NCI-H1417 treated with DMSO at 0.1 percent for 48 hours (cell line): ENCODE measurements at places on chromosomes 5 and 9.

DNA sequence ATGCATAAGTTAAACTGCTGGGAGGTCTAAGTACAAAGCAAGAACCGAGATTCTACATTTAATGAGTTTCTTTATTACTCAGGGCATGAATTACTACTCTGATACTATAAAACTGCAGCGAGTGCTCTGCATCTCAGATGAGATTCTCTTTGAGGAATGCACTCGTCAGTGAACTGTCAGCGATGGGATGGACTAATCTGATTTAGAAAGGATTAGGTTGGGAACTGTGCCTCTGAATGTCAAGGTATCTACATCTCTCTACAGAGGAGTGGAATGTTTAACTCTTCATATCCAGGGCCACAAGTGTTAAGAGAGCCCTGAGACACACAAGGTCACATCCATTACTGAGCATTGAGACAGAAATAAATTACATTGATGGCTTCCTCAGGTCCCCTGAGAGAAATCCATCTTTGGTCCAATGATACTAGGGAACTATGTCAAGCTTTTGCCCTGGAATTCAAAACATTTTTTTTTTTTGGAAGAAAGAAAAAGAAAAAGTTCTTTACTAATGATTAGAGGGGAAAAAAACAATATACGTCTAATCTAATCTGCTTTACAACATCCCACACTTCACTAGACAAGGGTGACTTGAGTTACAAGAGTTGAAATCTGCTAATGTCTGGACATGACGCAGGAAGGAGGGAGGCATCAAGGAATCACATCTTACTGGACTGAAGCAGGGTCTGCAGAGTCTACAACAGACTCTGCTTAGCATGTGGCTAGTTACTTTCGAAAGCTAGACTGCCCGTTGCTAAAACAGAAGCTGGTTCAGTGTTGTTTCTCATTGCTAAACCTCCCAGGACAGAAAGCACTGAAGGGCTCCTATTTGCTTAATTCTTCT, 270.0 kb upstream of the TLE4 start:
- DNase-seq = no peak

- no peak for DNase-seq
Observed at GRCh38 chr5:93123127-93123526, 457.9 kb downstream of the NR2F1-AS1 start.

DNA sequence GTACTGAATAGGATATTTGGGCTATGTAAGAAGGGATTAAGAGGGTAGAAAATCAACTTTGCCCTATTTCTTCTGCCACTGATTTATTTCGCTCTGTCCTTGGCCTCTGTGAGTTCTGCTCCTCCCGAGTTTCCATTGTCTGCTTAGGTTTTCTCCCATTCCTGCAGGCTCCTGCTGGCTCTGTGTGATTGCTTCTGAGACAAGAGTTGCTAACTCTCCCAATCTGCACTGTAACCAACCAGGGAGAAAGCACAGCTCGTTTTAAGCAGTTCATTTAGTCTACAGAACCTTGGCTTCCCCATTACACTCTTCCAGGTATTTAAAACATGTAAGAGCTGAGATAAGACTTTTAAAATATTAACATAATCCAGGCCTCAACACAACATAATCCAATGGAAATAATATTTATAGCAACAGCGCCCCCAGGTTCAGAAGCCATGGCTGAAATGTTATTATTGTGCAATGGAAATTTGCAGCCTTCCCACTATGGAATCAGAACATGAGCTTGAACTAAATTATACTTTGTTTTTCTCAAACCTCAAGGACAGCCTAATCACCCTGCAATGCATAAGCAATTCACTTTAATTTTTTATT, 203.5 kb downstream of the ERCC6L2 start:
- DNase-seq = no peak

DNA sequence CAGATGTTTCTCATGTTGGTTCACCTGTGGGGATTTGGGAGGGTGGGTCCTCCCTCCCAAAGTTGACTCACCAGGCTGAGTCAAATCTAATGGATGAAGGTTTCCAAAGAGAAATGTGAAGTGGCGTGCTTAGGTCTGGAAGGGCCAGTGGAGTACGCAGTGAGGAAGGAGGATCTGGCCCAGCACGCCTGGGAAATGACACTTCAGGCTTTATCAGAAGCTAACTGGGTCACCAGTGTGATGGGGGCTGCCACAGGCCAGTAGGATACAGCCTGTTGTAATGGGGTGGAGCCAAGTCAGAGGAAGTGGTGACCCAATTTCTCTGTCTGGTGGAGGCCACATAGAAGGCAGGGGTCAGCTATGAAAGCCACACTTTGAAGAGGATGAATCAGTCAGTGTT, 18.0 kb downstream of the POLR1E start:
- DNase-seq = no peak

GRCh38 chr9:16732546-16732945, 137.9 kb downstream of the BNC2 start:
- DNase-seq = no peak

GRCh38 chr5:76314643-76315042, 88.4 kb upstream of the IQGAP2 start:
- DNase-seq = no peak

GRCh38 chr5:108481355-108481931, 99.5 kb upstream of the FBXL17 start:
- no peak for DNase-seq

GRCh38 chr5:124264499-124264898, 481.9 kb downstream of the ZNF608 start:
- DNase-seq = no peak

DNA sequence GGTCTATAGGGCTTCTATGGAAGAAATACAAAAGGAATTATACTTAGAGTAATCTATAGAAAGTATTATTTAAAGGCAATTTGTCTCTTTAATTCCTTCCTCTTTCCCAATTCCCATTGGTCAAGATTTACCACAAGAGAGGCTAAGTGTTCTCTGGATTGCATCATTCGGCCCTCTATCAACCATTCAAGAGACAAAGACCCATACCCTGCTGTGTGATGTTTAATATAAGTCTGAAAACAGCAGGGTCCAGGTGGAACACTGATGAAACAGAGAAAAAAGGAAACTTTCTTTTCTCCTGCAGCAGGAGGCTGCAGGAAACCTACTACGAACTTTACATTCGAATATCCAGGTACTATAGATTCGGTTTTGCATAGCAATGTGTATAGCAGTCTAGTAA, 323.4 kb downstream of the CHSY3 start:
- no peak for DNase-seq

GRCh38 chr5:177432839-177433657, 6.6 kb downstream of the GRK6 start:
- DNase-seq = no peak

DNA sequence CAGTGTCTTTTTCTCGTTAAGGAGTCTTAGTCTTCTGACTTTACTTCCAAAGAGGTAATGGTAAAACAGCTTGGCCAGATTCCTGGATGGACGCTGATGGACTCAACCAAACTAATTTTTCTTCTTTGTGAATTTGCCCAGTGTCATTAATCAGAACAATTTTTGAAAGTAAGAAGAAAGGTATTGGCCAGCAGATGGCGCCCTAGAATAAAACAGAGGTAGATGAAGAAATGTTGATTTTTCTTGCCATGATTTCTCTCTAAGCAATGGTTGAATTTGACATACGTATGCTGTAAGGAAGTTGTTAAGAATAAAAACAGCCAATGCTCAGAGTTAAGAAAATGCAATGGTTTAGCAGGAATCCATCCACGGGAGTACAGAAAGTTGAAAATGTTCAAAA, 500.0 kb downstream of the DIRAS2 start:
- peak; percentile 48 for DNase-seq

GRCh38 chr9:2936221-2936620, 92.3 kb upstream of the PUM3 start:
- no peak for DNase-seq

DNA sequence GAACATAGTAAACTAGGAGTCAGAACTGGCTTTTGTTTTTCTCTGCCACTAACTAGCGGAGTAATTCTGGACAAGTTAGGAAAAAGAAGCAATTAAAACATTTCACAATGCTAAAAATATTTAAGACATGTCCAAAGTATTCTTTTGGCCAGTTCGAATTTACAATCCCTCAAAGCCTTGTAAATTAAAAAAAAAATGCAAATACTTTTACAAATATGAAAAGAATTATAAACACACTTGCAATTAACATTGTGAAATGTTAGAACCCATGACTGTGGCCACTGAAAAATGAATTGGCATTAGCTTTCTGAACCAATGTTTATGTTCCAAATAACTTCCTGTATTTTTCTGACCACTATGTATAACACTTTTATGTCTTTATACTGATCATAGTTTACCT, 2.2 kb downstream of the RAD1 start:
- no peak for DNase-seq

DNA sequence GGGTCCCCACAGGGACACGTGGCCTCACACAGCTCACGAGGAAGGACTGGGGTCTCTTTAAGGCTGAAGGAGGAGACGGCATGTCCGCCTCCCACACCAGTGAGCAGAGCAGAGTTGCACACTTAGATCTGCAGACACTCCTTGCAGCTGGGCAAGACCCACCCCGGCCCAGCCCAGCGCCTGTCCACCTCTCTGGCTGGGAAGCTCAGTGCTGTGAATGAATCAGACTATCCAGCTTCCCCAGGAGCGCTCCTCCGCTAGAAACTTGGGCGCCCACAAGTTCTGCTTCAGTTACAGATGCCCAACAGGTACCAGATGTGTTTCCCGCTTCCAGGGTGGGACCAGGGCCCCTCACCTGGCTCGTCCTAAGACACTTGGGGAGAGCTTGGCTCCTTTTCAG, 78.9 kb downstream of the NSUN2 start:
- no peak for DNase-seq

DNA sequence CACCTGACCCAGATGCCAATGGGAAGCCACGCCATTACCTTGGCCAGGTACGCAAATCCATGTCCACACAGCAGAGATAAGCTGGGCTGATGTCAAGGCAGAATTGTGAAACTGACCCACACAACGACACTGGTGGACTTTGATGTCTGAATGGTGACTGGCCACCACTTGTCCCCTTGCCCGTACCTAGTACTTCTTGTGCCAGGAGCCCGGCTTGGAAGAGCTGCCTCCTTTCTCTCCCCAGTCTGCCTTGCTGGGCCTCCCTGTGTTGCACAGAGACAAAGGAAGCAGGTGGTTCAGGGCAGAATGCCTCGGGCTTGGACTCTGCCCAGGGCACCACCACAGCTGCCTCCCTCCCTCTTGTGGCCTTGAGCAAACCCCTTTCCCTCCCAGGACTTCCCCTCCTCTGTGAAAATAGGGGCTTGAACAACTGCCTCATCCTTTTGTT, 23.3 kb downstream of the PTGES2 start:
- no peak for DNase-seq

- DNase-seq = no peak
Observed at GRCh38 chr5:8897316-8897715, 648.6 kb downstream of the SEMA5A start.

GRCh38 chr5:38189081-38189504, 69.3 kb upstream of the EGFLAM start:
- DNase-seq = no peak

DNA sequence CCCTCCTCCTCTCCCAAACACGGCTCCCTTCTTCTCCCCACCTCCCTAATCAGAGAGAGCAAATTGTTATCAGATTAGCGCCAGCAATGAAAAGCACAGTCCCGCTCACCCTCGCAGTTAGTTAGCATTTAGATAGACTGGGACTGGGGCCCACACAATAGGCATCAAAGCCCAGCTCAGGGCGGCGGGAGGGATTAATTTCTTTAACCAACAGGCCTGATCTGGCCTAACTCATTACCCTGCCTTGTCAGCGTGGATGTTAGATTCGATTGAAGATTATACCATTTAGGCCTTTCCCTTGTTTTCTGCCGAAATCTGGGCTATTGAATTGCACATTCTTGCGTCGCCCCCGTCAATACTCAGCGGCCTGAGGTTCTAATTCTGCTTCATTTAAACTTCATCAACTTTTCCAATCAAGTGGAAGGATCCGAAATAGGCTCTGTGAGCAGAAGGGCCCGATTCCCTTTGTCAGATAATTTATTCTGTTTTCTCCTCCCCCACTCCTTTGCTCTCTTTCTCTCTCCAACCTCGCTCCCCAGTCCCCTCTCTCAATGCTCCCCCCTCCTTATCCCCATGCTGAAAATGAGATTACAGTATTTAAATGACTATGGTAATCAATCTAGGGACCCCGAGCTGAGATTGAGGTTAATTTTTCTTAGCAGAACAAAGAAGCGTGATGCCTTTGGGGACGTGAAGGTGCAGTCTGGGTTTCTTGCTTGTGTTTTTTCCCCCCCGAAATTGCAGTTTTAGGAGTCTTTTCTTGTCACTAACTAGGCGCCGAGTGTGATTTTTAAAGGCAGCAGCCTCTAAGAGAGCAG, 15.1 kb downstream of the CFAP77 start:
- no peak for DNase-seq

DNA sequence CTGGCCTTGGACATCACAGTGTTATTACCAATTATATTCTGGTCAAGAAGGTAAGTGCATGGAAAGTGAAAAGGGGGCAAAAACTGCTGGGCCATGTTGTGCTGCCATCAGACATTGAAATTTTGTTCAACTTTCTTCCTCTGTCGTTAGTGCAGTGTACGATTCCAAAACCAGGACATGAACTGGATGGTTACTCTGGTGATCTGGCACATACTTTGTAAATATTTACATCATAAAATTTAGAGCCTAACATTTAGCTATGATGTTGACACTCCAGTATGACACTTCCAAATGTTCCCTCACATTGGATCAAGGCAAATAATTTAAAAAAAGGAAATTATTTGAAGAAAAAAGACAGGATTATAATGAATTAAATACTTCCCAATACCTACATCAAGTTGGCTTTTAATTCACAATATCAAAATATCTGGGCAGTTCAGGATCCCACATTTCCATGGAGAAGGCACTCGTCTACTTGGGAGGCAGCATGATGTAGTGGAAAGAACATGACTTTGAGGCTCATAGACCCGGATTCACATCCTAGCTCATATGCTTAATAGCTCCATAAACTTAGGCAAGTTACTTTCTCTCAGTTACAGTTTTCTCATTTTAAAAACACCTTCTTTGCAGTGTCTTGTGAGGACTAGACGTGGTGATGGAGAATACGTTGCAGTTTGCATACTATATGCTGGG, 342.5 kb upstream of the MPDZ start:
- no peak for DNase-seq

GRCh38 chr9:134426436-134426835, 100.2 kb downstream of the RXRA start:
- DNase-seq = no peak

DNA sequence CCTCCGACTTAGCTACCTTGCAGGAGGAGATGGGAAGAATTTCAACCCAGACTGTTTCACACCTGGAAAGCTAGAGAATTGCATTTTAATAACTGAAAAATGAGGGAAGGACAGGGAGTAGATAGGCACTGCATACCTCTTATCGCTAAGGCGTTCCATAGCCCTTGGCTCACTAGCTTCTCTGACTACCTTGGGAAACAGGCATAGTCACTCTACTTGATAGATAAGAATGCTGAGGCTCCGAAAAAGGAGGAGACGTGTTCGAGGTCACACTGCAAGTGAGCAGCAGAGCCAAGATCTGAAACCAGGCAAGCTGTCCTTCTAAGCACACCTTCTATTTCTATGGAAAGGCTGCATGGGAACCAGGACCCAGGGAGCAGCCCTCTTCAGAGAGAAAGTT, 168.9 kb downstream of the CRB2 start:
- DNase-seq = no peak

GRCh38 chr5:69369340-69370121, at the start of the genes AK6, RAD17 and TAF9:
AK6 (minus strand) TSS chr5:69369520; CDS start chr5:69369490, 30 bp downstream.
RAD17 (plus strand) TSS chr5:69369818; CDS start chr5:69372209, 2,391 bp downstream.
TAF9 (minus strand) TSS chr5:69369520; CDS start chr5:69365737, 3,783 bp downstream.
- peak; percentile 30 for DNase-seq
